Right atrium auricular region (tissue), 2 donors: ENCODE measurements at places on chromosomes 1 and 21. TPM values are rescaled to one million over a fixed set of nuclear protein-coding genes. Genes with fewer than 3 reads are reported as not detected.

ESPN gene
- total RNA-seq: not detected

TDRD10 gene
- 1.8 TPM for total RNA-seq

HMGN1 gene
- 39.6 TPM for total RNA-seq

C8B gene
- total RNA-seq: not detected

OPN3 gene
- total RNA-seq: 9.9 TPM
